ENCODE measurements at places on chromosomes 1 and 21.

DNA sequence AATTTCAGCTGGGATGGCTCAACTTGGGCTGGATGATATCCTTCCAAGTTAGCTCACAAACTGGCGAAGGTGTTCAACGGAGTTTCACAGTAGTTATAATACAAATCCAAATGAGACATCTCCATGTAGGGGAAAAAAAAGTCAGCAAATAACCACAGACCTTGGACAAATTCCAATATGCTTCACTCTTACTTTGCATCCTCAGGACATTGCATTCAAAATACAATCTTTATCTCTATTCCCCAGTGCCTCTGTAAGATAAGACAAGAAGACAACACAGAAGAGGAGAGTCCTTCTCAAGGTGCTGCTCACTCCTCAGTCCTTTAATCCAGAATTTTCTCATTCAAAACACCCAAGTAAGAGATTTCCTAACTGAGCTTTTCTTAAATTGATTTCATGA, 1797.7 kb downstream of the MRPL39 start:
- DNase-seq = no peak

- no peak for DNase-seq
Measured at GRCh38 chr1:64601207-64601606, 131.3 kb downstream of the CACHD1 start.

- DNase-seq = no peak
Measured at GRCh38 chr21:40846587-40847411, at the start of gene DSCAM. DSCAM (minus strand) TSS chr21:40847158; CDS start chr21:40846661, 497 bp downstream.

DNA sequence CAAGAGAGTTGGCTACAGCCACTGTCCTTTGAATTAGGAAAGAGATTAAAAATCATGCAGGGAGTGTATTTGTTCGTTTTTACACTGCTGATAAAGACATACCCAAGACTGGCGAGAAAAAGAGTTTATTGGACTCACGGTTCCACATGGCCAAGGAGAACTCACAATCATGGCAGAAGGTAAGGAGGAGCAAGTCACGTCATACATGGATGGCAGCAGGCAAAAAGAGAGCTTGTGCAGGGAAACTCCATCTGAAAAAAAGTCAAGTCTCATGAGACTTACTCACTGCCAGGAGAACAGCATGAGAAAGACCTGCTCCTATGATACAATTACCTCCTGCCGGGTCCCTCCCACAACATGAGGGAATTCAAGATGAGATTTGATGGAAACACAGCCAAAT, 1595.2 kb downstream of the KCNT2 start:
- no peak for DNase-seq

GRCh38 chr1:6316240-6317097, 55.6 kb upstream of the GPR153 start:
- no peak for DNase-seq

DNA sequence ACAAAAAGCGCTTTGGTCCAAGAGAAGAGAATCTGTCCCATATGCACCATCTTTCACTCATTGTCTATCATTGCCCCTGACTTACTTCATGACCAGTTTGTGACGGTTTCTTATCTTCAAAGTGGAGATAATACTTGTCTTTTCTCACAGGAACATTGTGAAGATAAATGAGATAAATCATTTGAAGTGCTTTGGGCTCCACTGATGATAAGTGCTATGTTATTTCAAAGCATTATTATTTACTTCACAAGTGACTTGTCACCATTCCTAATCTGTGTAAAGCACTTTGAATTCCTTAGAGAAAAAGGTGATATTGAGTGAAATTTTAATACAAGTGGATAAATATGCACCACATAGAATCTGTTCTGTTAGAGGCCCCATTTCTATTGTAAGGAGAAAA, 731.6 kb upstream of the PTBP2 start:
- no peak for DNase-seq

Data from activated CD4-positive, alpha-beta T cell treated with anti-CD3 and anti-CD28 coated beads, Interleukin-2, amount 50 U/mL, for 16 hours (primary cell).